ENCODE measurements at places on chromosomes 5 and 9.

GRCh38 chr5:107464416-107464815 is 206.3 kb downstream of the EFNA5 start:
- no peak for DNase-seq

GRCh38 chr9:94926431-94926800 is 199.9 kb downstream of the AOPEP start:
- DNase-seq, result no peak

- DNase-seq, result no peak
Observed at GRCh38 chr5:77066184-77066583, 20.9 kb downstream of the ZBED3 start.

- peak; percentile 14 for DNase-seq
Observed at GRCh38 chr5:6861667-6862066, 148.4 kb downstream of the TENT4A start.

GRCh38 chr9:132494857-132495256 is 84.8 kb downstream of the CFAP77 start:
- no peak for DNase-seq

- no peak for DNase-seq
Observed at GRCh38 chr9:18694959-18695668, 221.2 kb downstream of the ADAMTSL1 start.

DNA sequence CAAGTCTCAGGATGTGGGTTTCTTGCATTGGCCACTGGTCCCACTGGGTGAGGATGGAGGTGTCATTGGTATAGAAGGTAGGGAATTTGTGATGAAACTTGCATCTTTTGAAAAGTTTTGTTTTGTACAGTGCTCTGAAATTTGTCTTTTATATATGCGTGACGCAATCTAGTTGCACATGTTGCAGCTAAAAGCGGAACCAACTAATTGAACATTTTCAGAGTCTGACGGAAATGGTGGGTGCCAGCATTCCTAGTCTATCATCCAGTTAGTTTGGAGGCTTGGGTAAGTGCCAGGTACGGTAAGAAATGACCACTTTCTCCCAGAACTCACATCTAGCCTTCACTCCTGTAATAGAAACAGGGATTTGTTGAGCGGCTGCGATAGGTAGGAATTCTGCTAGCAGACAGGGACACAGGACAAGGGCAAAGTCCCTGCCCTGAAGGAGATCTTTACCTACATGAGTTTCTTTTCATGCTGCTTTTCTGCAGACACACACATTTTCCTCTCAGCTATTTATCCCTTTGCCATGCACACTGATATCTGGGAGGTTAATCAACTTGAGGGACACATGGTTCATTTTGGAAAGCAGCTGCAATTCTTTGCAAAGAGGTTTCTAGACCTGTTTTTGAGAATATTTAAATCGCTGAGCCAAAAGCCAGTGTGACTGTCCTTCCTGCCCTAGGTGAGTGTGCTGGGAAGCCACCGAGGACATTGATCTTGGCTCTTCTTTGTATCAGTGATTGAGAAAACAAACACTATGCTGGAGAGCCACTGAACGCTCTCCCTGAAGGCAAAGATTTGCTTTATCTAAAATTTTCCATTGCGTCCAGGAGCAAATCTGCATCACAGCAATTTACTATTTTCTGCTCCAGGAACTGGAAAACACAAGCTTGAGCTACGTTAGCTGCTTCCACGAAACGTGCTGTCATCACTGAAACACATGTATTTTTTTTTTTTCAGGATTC is 89.7 kb downstream of the DAP start:
- DNase-seq, result no peak

GRCh38 chr5:55188656-55189540 is 15.9 kb upstream of the CDC20B start:
- no peak for DNase-seq

- DNase-seq, result no peak
Observed at GRCh38 chr5:146060221-146060585, 45.2 kb downstream of the PLAC8L1 start.

DNA sequence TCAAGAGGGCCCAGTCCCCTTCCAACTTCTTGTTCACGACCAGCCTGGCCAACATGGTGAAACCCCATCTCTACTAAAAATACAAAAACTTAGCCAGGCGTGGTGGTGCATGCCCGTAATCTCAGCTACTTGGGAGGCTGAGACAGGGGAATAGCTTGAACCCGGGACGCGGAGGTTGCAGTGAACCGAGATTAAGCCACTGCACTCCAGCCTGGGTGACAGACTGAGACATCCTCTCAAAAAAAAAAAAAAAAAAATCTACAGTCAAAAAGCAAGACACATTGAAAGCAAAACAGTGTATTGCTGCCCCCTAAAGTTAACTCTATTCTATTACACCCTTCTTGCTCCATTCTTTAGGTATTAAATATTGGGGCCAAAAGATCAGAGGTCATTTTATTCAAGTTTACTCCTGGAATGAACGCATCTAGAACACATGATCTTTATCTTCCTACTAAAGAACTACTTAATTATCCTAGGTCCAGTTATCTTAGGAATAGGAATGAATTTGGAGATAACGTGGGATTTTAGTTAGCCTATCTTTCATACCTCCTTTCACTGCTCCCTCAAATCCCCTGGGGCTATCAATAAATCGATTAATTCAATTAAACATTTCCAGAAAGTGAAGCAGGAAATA is 2.4 kb downstream of the ATG12 start:
- no peak for DNase-seq

GRCh38 chr5:177457852-177458681 is 11.5 kb downstream of the PRR7 start:
- DNase-seq, result no peak

- no peak for DNase-seq
Observed at GRCh38 chr5:121525706-121526105, 326.0 kb upstream of the FTMT start.

DNA sequence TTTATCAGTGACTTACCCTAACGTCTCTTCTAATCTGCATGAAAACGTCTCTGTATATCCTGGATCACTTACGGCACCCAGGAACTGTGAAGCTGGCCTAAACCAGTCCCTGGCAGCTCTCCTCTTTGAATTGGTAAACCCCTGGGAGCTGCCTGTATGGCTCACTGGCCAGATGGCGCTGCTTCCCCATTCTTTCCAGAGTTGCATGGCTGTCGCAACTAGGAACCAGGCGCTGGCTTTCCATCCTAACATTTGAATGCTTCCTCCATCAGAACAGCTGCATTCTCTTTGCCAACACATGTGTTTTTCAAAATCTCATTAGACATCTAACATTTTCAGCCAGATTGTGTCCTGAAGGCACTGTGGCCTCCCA is 8.0 kb upstream of the PCA3 start:
- DNase-seq, result no peak
